ENCODE measurements at places on chromosomes 3 and 15.

DNA sequence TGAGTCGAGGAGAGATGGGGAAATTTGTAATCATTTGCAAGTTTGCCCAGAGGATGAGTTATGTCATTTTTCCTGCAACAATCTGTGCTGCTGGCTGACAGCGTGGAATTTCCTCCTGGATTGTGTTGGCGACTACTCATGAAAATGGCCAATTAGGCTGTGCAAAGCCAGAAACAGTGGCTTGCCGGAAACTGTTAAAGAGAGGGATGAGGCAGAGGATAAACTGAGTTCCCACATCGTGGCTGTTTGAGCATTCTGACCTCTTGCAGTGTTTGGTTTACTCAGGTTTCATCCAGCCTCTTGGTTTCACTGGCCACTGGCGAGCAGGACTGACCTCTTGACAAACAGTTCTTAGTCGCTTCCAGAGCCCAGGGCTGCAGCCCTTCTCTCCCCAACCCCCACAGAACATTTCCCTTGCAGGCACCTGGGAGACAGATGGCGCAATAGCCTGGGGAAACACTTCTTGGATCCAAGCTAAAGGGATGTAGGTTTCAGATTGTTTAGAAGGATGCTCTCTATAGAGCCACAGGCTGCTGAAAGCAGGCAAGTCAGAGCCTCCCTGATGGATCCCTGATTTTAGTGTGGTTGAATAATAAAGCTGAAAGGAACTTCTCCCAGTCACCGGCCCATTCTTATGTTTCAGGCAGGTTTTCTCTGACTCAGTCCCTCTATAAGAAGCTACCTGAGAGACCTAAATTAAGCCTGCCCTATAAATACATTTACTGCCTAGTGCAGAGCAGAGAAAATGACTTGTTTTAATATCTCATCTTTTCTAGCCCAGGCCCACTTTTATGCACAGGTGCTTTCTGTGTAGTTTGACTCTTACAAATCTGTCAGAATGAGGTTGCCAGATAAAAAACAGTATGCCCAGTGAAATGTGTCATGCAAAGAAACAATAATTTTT is 92.8 kb upstream of the UBE2E1 start:
- no peak for DNase-seq

- DNase-seq = no peak
Observed at GRCh38 chr3:194539498-194539897, 52.7 kb upstream of the ATP13A3 start.

- no peak for DNase-seq
Observed at GRCh38 chr3:27557411-27557810, 73.2 kb upstream of the SLC4A7 start.

DNA sequence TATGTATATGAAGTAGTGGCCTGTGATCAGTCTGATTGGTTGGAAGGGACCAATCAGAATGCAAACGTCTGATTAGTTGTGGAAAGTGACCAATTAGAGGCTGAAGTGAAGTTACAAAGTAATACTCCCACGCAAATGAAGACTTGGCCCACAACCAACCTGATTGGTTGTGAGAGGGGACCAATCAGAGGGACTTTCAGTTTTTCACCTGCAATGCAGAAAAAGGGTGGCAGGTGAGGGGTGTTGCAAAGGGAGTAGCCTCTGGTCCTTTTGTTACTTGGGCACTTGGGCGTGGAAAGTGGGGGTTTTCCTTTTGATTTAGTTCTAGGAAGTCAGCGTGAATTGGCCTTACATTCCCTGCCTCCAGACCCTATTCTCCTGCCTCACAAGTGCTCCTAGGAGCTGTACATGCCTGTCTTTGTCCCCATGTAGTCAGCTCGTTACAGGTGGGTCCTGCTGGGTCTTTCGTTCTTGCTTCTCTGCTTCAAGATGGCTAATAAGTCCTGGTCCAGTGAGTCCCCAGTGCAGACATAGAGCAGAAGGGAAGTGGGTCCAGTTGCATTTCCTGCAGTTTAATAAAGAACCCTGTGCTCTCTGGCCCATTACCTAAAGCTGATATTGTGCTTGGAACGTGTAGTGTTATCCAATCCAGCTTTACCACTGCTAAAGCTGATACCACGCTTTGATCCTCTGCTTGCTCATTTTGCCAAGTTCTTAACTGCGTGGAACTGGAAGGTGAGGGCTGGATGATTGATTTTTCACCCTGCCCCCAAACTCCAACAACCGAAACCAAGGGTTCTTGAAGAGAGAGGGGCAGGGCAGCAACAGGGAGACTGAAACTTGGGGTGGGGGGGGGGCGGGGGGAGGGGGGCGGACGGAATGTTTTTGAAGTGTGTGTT is 46.0 kb upstream of the CD47 start:
- DNase-seq = no peak

DNA sequence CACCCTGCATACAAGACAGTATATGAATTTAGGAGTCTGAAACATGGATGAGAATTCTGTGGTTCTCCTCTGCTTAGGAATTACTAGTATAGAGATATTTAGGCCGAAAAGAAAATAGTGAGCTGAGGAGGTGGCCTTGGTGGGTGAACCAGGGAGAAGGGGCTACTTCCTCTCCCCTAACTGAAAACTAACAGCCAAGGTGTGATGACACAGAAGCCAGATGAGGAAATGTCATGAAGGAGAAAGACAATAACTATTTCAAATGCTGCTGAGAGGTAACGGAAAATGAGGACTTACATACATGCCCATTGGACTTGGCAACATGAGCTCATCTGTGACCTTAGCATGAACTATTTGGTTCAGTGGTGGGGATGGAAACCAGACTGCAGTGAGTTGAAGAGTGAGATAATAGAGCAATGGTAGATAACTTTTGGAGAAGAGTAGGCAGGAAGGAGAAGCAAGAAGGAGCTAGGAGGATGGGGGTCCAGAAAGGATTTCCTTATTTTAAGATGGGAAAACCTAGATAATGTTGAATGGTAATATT is 114.4 kb upstream of the TSPAN3 start:
- DNase-seq = no peak

- DNase-seq = no peak
Observed at GRCh38 chr15:75840659-75841058, 2.6 kb upstream of the UBE2Q2 start.

- DNase-seq = no peak
Observed at GRCh38 chr3:31159331-31160039, 265.0 kb upstream of the GADL1 start.

GRCh38 chr15:101135532-101136166 is 116.2 kb downstream of the CHSY1 start:
- DNase-seq = no peak

GRCh38 chr15:41989573-41990242 is 17.4 kb upstream of the EHD4 start:
- DNase-seq = peak; percentile 74

GRCh38 chr3:14336749-14337598 is 65.4 kb upstream of the SLC6A6 start:
- no peak for DNase-seq

DNA sequence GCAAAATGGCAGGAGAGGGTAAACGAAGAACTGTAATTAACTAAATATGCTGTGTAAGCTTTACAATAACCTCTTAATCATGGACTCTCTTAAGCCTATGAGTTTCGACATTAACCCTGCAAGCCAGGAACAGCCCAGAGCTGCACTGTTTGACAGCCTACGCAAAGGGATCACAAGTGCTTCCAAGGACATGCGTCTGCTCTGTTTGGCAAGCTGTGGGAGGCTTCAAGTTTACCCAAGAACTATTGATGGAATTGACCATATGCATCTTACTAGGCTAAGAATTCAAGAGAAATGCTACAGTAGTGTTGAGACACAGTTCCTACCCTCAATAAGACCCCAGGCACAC is 66.0 kb downstream of the PDZRN3 start:
- no peak for DNase-seq

GRCh38 chr3:43013743-43014155 is 34.6 kb downstream of the GASK1A start:
- no peak for DNase-seq

- DNase-seq = no peak
Observed at GRCh38 chr15:92663250-92663951, 7.8 kb upstream of the FAM174B start.

DNA sequence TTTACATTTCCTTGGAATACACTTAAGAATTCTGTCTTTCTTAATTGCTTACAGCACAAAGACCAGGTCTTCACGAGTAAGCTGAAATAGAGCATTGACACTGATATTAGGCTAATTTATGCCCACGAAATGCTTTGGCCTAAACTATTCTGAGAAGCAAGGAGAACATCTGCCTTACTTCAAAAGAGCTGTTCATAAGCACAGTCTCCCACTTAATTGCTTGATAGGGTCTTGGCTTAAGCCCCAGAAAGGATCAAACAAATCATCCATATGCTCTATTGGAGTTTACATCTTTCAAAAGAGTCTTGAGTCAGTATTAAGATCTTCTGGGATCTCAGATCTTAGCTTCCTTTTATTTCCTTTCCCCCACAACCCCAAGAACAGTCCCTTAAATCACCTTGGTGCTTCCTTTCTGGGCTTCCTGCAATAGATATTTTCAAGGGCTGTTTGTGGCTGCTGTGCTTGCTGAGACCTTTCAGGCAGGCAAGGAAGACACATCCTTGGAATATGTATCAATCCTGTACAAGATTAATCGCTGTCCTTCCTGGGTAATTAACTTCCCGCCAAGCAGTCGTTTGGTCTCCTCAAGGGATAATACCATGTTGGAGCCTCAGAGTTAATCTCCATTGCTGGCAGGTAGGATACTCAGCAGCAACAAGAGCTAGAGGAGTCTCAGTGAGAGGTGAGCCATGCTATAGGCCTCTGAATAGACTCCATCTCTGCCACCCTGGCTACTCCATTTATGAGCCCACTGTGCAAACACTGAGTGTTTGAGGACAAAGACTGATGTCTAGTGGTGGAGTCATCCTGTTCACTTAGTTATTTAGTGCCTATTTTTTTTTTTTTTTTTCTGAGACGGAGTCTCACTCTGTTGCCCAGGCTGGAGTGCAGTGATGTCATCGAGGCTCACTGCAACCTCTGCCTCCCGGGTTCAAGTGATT is 37.1 kb downstream of the TMEM158 start:
- no peak for DNase-seq

DNA sequence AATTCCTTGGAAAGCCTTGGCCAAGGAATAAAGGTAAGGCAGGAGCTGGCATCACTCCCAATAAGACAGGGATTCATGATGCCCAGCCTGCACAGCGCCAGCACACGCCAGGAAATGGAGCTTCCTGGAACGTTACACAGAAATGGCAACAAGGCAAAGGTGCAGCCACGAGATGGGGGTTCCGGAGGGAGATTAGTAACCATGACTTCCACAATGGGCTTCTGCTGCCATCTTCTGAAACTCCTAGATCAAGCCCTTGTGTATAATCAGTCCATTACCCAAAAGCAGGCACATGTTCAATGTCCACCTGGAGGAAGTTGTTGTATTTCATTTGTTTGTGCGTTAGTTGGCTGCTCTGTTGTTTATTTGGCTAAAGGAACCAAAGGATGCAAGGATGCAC is 131.2 kb upstream of the TRIM42 start:
- DNase-seq = no peak

GRCh38 chr3:29773481-29773880 is 492.6 kb downstream of the RBMS3 start:
- DNase-seq = no peak

- no peak for DNase-seq
Observed at GRCh38 chr15:76614725-76615124, 278.2 kb downstream of the ISL2 start.

GRCh38 chr15:29571792-29572431 is 250.4 kb downstream of the TJP1 start:
- no peak for DNase-seq

All from activated naive CD8-positive, alpha-beta T cell treated with anti-CD3 and anti-CD28 coated beads, Interleukin-2, amount 50 U/mL, for 16 hours (primary cell).